ENCODE measurements at places on chromosomes 12 and 14.

DNA sequence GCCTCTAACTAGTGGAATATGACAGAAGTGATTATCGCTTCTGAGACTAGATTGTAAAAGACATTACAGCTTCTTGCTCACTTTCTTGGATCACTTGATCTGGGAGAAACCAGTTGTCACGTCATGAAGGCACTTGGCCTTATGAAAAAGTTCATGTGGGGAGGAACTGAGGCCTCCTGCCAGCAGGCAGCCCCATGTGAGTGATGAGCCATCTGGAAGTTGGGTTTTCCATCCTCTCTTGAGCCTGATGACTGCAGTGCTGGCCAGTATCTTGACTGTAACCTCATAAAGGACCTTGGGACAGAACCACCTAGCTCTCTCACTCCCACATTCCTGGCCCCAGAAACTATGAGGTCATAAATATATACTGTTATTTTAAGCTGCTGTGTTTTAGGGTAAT, 28.0 kb downstream of the TTLL5 start:
- no peak for DNase-seq

GRCh38 chr14:69676723-69677122, 65.3 kb downstream of the SUSD6 start:
- DNase-seq, result no peak

DNA sequence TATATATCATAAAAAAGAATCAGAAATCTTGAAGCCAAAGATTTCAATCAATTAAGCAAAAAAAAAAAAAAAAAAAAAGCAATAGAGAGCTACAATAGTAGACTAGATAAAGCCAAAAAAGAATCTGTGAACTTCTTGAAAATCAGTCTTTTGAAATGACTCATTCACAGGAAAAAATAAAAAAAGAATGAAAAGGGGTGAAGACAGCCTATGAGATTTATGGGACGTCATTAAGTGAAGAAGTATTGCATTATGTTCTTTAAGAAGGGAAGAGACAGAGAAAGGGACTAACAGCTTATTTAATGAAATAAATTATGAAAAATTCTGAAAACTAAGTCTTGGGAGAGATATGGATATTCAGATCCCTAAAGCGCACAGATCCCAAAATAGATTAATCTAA, 103.8 kb downstream of the ACSS3 start:
- DNase-seq, result no peak

GRCh38 chr12:111180426-111181142, 188.3 kb downstream of the PHETA1 start:
- DNase-seq, result no peak

DNA sequence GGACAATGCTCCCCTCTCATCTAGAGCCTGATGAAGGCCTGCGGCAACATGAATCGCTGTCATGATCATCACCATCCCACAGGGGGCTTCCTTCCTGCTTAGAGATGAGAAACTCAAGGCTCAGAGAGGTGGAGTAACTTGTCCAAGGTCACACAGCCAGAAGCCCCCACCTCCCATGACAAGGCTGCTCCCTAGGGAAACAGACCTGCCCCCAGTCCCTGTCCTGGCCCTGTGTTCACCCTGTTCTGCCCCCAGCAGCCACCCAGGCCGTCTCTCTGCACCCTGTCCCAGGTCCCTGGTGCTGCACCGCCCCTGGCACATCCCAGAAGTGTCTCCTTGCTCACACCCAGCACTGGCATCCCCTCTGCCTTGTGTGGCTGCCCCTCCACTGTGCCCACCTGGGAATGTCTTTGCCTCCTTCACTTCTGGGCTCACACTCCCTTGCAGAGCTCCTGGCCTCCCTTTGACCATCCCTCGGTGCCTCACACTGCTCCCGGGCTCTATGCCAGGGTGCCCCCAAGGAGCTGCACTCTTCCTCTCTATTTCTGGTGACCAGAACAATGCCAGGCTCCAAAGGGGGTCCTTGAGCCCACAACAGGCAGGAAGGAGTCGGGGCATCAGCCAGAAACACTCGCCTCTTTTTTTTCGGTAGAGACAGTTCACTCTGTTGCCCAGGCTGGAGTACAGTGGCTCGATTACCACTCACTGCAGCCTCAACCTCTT, 70.5 kb downstream of the BCL11B start:
- no peak for DNase-seq
